ENCODE measurements at places on chromosomes 6 and 20. TPM values are rescaled to one million over a fixed set of nuclear protein-coding genes. Genes with fewer than 3 reads are reported as not detected.

DNA sequence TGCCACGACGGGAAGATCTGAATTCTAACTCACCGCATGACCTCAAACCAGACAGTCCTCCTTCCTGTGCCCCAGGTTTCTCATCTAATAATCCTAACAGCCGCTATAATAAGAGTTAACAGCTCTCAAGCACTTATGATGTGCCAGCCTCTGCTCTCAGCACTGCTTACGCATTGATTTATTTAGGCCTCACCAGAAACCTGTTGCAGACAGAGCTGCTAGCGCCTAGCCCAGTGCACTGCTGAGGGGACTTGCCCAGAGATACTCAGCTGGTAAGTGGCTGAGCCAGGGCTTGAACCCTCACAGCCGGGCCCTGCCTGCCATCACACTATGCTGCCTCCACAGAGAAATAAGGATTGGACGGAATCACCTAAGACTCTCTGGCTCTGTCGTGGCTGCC is 37.7 kb downstream of the GRM4 start:
- no peak for DNase-seq

GRCh38 chr6:133827766-133828165 is 61.1 kb upstream of the TCF21 start:
- DNase-seq = no peak

DNA sequence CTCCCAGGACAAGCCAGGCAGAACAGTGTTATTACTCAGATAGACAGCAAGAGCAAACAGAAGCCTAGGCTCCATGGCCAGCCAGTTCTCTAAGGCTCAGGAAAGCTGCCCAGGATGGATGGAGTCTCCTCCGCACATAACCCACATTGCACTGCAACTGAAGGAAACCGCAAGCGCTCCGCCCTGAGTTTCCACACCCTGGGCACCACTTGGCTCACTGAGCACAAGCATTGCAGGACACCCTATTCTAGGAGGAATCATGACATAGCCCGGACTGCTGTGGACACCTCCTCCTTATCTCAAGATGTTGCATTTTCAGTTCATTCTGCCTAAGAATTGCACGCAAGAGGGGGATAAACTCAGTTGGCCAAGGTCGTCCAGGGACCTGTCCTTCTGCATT is 42.9 kb downstream of the LINC00237 start:
- DNase-seq = no peak

Gene CD83
- total RNA-seq = 339 TPM

Gene PABPC1L
- 105 TPM for total RNA-seq

Gene WFDC2
- 1.0 TPM for total RNA-seq

Data from B cell (primary cell).